Melanocyte of skin (primary cell): ENCODE measurements at places on chromosomes 1 and 21. TPM values are rescaled to one million over a fixed set of nuclear protein-coding genes. Genes with fewer than 3 reads are reported as not detected.

The FOXO6 gene
- total RNA-seq: 0.34 and 0.36 TPM in 2 replicates

The ZFP69 gene
- 4.1 and 4.4 TPM in 2 replicates for total RNA-seq

The FASLG gene
- total RNA-seq: not detected in 2 replicates

The DYNLT5 gene
- 2.0 and 2.9 TPM in 2 replicates for total RNA-seq

The KRTAP21-2 gene
- total RNA-seq: not detected in 2 replicates

The RGS18 gene
- not detected in 2 replicates for total RNA-seq

The CAMSAP2 gene
- 28.0 and 40.4 TPM in 2 replicates for total RNA-seq

The OR2T35 gene
- not detected in 2 replicates for total RNA-seq

The FAM72B gene
- 1.1 and 3.4 TPM in 2 replicates for total RNA-seq

The PTPRF gene
- total RNA-seq: 1.7 and 4.0 TPM in 2 replicates

The SPRR2F gene
- total RNA-seq: not detected in 2 replicates

The TAL1 gene
- total RNA-seq: not detected in 2 replicates

The ZNF496 gene
- total RNA-seq: 12.7 and 16.0 TPM in 2 replicates

The ELAPOR1 gene
- total RNA-seq: under 0.01 and 0.15 TPM in 2 replicates

The PSRC1 gene
- 36.9 and 58.9 TPM in 2 replicates for total RNA-seq
